ENCODE measurements at places on chromosomes 4 and X.

- no peak for DNase-seq
Measured at GRCh38 chr4:143188136-143189088, 3.7 kb downstream of the USP38 start.

DNA sequence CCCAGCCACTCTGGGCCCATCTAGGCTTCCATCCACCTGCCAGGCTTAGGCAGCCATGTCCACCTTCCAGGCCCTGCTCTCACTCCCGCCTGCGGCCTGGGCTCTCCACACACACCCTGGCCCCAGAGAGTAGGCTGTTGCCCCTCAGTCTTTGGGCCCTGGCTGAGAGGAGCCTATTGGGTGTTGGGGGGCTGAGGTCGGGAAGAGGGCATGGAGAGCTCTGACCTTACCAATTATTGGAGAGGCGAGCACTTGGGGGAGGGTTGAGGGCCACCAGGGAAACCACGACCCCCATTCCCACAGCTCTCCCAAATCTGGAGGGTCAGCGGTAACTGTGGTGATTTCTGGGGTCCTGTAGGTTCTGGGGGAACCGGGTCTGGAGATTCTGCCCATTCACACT lies 38.2 kb downstream of the HTRA3 start:
- no peak for DNase-seq

- no peak for DNase-seq
Measured at GRCh38 chr4:74109116-74109869, 10.3 kb upstream of the CXCL2 start.

GRCh38 chrX:153304988-153305736 lies 16.4 kb downstream of the PNMA6F start:
- no peak for DNase-seq

- no peak for DNase-seq
Measured at GRCh38 chrX:74534569-74535038, 79.8 kb downstream of the RLIM start.

DNA sequence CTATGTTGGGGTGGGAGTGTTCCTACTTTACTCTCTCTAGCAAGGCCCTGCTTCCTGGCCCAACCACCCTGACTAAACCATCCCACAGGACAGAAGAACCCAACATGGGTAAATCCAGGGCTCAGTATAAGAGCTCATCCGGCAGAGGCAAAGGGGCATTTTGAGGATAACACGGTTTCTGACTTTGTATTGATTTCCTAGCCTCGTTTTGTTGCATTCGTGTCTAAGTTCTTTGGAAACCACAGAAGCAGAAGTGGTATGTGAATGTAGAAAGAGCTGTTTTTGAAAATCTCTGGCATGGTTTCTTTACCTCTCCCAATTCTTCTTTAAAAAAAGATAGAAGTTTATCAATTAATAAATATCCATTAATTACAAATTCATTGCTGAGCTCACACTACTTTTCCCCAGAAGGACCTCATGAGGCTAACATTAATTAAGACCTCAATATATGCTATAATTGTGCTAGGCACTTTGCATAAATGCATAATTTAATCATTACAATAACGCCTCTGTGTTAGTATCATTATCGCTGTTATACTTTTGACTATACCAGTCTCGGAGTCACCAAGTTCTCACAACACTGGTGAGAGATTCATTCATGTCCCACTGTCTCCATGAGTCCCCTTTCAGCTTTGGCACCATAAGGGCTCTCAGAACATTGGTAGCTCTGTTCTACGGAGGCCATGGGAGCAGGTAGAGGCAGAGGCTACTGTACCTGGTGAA lies 5.8 kb upstream of the CLNK start:
- no peak for DNase-seq

- DNase-seq = no peak
Measured at GRCh38 chr4:151231915-151232595, 44.9 kb upstream of the PRSS48 start.

- no peak for DNase-seq
Measured at GRCh38 chrX:133265331-133265730, 47.2 kb upstream of the TFDP3 start.

Data from stimulated activated CD8-positive, alpha-beta memory T cell treated with anti-CD3 and anti-CD28 coated beads, Interleukin-15, amount 100 ng/mL, for 48 hours (primary cell).